Cortex of kidney (tissue), 1 donor: ENCODE measurements at places on chromosomes 3 and 15.

DNA sequence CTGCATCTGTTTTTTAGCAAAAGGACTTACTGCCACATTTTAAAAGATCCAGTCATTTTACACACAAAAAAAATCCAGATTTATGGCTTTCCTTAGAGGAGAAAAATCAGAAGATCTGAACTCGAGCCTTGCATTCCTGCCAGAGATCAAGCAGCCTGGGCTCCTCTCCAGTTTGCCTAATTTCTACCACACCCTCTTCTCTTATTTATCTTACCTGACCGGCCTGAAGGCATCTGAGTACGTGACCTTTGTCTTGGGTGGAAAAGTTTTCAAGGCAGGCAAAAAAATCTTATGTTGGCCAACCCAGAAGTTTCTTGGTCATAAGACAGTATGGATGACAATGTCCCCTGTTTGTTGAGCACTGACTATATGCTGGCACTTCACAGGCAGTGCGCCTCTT is 60.3 kb downstream of the CHRD start:
- no peak for DNase-seq

DNA sequence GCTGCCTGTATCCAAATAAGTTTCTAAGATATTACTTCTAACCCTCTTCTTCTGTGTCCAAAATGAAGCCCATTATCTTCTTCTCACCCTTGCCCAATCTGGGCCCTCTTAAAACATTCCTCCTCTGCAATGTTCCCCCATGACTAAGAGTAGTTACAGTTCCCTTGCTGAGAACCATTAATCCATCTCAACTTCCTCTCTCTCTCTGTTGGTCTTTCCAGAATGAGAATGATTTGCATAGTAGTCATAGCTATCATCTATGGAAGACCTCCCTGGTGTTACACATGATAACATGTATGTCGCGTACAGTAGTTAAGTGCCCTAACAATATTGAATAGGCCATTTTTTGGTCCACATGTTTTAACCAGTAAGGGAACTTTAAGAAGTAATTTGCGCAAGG is 177.9 kb downstream of the ANXA2 start:
- DNase-seq, result no peak

DNA sequence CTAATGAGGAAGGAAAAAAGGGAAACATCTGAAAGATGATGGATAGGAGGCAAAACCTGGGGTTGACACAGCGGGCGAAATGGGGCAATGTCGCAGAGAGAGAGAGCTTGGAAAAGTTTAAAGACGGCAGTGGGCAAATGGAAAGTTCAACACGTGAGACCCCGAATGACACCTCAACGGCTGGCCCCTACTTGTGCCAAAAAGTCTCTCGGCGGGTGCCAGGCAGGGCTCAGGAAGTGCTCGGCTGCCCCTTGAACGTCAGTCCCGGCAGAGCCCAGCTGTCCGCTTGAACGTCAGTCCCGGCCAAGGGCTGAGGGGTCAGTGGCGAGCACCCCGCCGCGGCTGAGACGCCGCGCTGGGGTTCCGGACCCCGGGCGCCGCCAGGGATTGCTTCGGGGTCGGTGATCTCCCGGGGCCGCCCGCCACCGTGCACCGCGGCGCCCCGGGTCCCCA is 658 bp downstream of the EOGT start:
- DNase-seq, result no peak

GRCh38 chr3:114480442-114480841 is 186.6 kb downstream of the TIGIT start:
- no peak for DNase-seq

DNA sequence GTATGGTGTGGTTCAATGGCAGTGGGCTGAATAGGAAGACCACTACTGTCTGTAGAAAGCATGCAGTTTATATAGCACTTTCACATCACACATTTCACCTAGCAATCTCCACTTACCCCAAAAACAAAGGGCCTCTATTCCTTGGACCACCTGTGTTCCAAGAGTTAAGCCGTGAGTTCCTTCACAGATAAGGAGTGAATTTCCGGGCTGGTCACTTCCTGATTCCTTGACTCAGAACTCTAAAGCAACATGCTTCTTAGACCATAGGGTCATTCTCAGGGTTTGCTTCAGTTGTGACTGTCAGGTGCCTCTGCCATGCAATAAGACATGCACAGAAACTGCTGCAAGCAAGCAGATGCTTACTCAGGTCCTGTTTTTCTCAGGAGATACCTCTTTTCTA is 588.5 kb upstream of the TGFBR2 start:
- no peak for DNase-seq

GRCh38 chr15:64443747-64444621 is 16.4 kb upstream of the ZNF609 start:
- DNase-seq, result no peak

GRCh38 chr3:154981201-154981600 is 98.9 kb upstream of the MME start:
- DNase-seq, result no peak

GRCh38 chr15:63803106-63803886 is 30.5 kb downstream of the HERC1 start:
- DNase-seq, result no peak
